Mesenteric fat pad (tissue), 1 donor: ENCODE measurements at places on chromosomes 4 and X. TPM values are rescaled to one million over a fixed set of nuclear protein-coding genes. Genes with fewer than 3 reads are reported as not detected.

Gene DIAPH2
- 28.1 TPM for total RNA-seq

Gene ATP1B4
- not detected for total RNA-seq

Gene PPP4R3C
- not detected for total RNA-seq

Gene DCHS2
- 0.32 TPM for total RNA-seq

Gene ZAR1
- total RNA-seq, result not detected

Gene TRPC3
- total RNA-seq, result 0.48 TPM

Gene KIAA1210
- not detected for total RNA-seq

- no peak for DNase-seq
Measured at GRCh38 chr4:174665799-174666198, 143.5 kb upstream of the HPGD start.

GRCh38 chrX:41857670-41858069 is 65.7 kb downstream of the CASK start:
- DNase-seq, result no peak

DNA sequence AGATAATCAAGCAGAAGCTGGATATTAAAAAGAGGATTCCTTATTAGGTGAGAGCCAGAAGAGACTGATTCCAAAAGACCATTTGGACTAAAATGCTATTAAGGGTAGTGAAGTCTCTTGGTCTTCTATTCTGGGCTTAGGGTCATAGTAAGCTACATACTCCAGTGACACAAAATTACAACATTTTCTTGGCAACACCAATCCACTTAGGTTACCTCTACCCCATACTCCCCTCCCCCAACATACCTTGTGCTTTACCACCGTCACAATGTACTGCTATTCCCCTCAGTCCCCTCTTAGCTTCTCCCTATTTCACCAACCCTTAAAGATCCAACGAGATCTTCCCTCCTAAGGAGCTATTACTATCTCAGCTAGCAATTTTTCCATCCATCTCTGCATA is 11.4 kb downstream of the RLIM start:
- no peak for DNase-seq

GRCh38 chr4:6953751-6954380 is 44.2 kb downstream of the TBC1D14 start:
- no peak for DNase-seq

- DNase-seq, result no peak
Measured at GRCh38 chr4:85826060-85826678, 351.2 kb downstream of the ARHGAP24 start.

GRCh38 chr4:118282692-118283091 is 70.1 kb downstream of the PRSS12 start:
- DNase-seq, result no peak

- no peak for DNase-seq
Measured at GRCh38 chr4:76067652-76068286, 6.7 kb upstream of the ART3 start.

DNA sequence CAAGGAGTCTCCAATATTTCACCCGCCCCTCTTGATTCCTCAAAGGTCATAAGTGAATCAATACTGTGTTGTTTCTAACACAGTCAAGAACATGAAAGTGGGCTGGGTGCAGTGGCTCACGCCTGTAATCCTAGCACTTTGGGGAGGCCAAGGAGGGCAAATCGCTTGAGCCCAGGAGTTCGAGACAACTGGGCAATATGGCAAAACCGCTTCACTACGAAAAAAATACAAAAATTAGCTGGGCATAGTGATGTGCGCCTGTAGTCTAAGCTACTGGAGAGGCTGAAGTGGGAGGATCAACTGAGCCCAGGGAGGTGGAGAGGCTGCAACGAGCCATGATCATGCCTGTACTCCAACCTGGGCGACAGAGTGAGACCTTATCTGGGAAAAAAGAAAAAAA is 3.4 kb downstream of the ACSL1 start:
- DNase-seq, result no peak

DNA sequence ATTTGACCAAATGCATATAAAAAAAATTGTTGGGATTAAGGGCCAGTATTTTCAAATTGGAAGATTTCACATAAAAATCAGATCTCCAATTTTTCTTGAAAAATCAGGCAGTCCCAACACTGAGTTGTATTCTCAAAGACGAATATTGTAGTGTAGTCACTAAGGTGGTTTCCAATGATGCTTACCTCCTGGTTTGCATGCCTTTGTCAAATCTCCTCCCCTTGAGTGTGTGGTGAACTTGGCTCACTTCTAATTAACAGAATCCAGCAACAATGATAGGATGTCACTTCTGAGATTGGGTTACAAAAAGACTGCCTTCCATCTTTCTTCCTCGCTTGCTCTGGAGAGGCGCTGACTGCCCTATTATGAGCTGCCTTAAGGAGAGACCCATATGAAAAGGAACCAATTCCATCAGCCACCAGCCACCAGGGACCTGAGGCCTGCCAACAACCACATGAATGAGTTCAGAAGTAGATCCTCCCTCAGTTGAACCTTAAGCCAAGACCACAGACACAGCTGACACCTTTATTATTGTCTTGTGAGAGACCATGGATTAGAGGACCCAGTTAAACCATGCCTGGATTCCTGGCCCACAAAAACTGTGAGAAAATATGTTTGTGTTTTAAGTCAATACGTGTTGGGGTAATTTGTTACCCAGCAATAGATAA is 31.2 kb upstream of the TSPAN5 start:
- no peak for DNase-seq

GRCh38 chrX:39969819-39970504 is 127.8 kb downstream of the BCOR start:
- DNase-seq, result no peak

DNA sequence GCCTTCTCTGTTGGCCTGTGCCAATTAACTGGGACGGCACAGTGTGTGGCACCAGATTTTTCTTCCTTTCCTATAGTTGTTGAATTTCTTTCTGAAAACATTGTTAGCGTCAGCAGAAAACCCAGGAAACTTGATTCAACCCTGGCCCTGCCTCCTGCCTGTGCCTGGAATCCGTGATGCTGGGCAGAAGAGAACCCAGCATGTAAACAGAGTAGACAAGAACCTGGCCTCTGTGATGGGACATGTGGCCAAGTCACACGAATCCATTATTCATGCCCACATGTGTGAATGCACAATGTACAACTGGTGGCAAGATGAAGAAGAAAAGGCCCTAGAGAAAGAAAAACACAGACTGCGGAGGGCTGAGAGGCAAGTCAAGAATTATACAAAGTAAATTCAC is 111.4 kb downstream of the EFHC2 start:
- DNase-seq, result no peak

DNA sequence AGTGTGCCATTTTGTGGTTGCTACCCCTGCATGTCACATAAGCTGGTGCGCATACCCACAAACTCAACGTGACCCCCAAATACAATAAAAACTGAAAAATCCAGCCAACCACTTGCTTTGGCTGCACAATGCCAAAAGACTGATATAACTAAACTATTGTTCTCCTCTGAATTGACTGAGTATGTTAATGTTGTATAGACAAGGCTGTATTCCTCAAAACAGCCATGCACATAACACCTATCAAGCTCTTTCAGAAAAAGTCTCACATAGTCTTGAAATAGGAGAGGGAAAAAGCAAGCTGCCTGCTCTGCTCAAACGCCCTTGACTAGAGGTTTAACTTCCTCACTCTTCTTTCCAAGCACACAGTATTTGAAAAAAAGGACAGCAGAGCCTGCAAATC is 126.4 kb upstream of the NOCT start:
- DNase-seq, result no peak

DNA sequence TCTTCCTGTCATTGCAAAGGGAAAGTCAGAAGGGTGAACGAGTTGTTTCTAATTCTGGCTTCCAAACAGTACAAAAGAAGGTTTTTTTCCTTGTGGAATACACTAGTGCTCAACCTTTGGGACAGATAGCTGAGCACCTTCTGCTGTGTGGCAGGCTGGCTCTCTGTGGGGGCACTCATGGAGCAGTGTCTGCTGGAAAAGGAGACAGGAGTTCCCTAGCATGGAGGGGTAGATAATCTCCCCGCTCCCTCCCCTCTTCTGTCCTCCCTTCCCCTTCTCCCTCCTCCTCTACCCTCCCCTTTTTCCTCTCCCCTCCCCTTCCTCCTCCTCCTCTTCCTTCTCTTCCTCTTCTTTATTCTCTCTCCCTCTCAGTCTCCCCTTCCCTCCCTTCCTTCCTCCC is 62.4 kb upstream of the MTM1 start:
- no peak for DNase-seq

GRCh38 chrX:2697306-2697705 is 6.2 kb downstream of the CD99 start:
- DNase-seq, result no peak

- DNase-seq, result no peak
Measured at GRCh38 chrX:38627683-38628082, 66.3 kb downstream of the TSPAN7 start.

DNA sequence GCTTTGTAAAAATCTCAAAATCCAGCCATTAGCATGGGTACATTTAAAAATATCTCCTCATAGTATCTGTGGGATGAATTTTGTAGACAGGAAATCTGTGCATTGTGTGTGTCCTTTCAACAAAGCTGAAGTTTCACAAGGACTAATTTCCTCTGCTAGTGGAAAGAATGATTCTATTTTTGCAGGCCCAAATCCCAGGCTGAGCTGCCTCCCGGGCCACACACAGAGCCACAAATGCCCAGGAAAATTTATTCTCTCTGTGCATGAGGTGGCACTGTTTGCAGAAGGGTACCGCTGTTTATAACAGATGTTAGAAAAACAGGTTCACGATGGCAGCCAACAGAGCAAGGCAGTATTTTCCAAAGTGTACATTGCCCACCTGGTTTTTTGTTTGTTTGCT is 11.0 kb upstream of the VCX3B start:
- DNase-seq, result no peak
